ENCODE measurements at places on chromosomes 4 and X.

- DNase-seq, result no peak
These were observed 7.8 kb upstream of the MXD4 start for GRCh38 chr4:2269618-2270163.

GRCh38 chr4:166017804-166018203 is 144.8 kb downstream of the TLL1 start:
- DNase-seq, result no peak

DNA sequence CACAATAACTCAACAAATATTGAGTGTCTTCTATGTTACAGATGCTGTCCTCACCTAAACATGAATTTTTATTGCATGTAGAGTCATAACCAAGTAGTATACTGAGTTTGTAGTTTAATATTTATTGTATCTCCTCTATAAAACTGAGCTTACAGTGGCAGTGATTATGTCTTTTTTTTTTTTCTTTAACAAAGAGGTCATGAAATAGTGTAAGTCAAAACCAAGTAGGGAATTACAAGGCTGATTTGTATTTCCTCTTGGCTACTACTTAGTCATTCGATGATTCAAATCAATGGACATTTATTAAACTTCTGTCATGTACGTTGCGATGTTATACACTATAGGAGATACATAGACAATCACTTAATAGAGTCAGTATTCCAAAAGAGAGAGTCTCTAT is 48.4 kb downstream of the IL15 start:
- no peak for DNase-seq

GRCh38 chrX:64976673-64977040 is 407 bp upstream of the ZC4H2 start:
- no peak for DNase-seq

DNA sequence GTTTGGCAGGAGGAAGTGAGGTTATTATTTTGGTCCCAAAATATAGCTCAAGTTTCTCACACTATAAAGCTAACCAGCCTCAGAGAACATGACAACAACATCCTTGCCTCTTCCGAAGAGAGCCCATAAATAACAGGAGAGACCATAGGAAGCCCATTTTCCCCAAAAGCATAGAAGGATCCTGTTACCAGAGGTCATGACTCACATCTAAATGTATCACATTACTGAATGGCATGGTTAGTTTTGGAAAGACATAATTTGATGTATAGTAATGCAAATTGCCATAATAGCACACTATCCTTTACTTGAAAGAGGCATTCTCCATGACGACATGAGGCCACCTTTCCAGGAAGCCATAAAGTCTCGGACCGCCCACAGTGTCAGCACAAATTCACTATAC is 238.8 kb upstream of the GRIA3 start:
- DNase-seq, result no peak

DNA sequence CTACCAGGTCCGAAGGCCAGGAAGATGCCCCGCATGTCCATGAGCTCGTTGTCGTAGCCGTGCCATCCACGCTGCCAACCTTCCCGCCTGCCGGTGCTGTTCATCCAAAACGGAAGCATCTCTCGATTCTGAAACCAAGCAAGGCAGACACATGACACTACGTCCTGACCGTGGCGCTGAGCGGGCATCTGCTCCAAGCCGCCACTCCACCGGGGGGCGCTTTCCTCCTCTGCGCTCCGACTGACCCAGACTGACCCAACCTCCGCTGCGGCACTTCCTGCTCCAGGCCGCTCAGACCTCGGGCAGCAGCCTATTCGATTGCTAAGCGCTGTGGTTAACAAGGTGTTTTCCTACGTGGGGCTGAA is 120.5 kb downstream of the ENPP6 start:
- no peak for DNase-seq

DNA sequence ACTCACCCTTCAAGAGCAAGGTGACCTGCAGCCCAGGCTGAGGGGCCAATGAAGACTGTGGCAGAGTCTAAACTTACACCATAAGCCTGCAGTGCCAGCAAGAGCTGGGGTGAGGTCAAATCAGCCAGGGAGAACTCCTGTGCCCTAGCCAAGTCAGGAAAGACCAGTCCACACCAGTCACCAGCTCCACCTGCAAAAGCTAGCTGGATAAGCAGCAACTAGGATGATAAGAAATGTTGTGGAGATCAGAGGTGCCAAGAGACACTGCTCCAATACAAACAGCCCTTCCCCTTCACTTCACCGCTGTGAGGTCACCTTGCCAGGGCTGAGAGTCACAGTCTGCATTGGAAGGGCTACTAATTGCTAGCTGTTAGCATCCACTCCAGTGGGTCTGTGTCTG is 31.3 kb downstream of the NIPAL1 start:
- DNase-seq, result no peak

DNA sequence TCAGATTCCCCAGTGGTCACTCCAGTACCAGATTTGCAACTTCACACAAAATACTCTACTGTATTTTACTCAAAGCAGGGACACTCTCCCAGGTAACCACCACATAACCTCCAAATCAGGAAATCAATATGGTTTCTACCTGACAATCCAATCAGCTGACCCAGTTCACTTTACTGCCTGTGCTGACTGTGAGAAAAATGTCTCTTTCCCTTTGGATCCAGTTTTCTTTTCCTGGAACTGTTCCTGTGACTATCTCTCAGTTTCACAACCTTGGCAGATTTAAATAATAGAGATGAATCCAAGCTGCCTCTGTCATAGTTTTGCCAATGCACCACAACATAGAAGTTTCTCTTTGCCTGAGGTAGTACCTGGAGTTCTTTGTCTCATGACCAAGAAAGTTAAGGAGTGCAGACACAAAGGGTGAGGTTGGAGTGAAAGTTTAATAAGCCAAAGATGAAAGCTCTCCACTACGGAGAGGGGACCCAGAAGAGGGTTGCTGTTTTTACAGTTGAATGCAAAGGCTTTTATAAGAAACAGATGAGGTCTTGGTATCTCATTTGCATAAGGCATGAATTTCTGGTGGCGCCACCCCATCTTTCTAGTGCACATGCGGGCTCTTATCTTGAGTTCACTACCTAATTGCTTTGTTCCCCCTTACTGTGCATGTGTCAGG is 29.7 kb upstream of the IL9R start:
- DNase-seq, result no peak

- DNase-seq, result no peak
These were observed 93.0 kb downstream of the CENPC start for GRCh38 chr4:67452100-67452845.

DNA sequence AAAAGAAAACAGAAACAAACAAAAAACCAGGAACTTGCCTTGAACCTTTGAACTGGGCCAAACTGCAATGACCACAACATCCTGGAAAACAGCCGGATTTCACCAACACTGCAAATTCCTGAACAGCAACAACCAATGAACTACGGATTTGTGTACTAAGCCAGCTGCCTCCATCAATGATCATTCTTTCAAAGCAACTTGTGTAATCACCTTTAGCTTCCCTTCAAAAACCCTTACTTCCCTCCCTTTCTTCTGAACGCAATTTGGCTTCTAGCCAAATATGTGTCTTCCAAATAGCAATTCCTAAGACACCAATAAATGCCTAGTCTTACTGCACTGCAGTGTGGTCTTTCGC is 98.5 kb upstream of the FAM47C start:
- DNase-seq, result no peak

- DNase-seq, result no peak
These were observed 20.8 kb downstream of the CLCN4 start for GRCh38 chrX:10177601-10178000.

GRCh38 chr4:89954906-89955695 is 60.4 kb downstream of the MMRN1 start:
- DNase-seq, result no peak

DNA sequence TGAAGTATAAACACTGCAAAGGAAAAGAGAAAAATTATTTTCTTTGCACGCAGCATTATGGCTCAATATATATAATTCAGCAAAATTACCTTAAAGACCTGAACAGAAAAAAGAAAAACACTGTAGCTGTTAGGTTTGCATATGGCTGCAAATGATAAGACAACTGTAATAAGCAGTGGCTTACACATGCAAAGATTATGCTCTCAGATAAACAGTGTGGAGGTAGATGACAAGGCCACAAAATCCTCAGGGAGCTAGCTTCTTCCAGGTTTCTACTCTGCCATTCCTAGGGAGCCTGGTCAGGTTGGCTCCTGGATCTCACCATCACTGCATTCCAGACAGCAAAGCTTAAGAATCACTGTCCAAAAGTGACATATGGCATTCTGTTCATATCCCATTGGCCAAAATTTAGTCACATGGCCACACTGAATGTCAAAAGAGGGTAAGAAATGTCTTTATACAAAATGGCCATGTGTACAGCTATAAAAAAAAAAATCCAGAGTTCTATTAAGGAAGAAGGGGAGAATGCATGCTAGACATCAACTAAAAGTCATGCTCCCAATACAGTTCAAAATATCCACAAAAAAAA is 195.2 kb upstream of the SLC7A11 start:
- no peak for DNase-seq

DNA sequence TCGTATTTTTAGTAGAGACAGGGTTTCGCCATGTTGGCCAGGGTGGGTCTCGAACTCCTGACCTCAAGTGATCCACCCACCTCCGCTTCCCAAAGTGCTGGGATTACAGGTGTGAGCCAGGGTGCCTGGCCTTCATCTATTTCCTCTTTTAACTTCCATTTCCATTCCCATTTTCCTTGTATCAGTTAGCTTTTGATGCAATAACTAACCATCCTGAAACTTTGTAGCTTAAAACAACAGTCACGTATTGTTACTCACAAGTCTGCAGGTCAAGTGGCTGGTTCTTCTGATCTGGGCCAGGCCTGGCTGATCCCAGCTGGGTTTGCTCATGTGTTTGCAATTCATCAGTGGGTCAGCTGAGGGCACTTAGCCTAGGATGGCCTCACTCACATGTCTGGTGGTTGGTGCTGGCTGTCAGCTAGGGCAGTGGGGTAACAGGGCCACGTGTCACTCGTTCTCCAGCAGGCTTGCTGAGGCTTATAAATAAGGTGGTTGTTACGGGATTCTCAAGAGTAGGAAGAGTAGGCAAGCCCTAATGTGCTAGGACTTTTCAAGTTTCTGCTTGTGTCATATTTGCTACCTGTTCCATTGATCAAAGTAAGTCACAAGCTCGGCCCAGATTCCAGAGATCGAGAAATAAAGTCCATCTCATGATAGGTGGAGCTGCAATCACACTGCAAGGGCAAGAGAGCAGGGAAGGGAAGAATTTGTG is 88.2 kb downstream of the SOWAHB start:
- DNase-seq, result no peak

DNA sequence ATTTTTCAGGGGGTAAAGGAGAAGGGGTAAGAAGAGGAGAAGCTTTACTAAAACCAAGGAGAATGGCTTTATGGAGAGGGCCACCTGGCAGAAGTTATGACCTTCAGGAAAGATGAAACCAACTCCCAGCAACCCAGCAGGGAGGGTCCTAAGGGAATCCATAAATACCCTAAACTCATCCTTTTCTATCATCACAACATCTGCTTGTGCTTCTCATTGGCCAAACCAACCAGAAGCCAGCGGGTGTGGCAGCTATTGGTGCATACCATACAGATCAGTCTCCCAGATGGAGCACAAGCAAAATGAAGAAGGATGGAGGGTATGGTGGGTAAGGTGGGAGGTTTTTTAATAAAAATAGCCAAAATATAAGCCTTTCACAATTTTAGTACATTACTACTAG is 58.5 kb upstream of the ARSJ start:
- DNase-seq, result no peak

DNA sequence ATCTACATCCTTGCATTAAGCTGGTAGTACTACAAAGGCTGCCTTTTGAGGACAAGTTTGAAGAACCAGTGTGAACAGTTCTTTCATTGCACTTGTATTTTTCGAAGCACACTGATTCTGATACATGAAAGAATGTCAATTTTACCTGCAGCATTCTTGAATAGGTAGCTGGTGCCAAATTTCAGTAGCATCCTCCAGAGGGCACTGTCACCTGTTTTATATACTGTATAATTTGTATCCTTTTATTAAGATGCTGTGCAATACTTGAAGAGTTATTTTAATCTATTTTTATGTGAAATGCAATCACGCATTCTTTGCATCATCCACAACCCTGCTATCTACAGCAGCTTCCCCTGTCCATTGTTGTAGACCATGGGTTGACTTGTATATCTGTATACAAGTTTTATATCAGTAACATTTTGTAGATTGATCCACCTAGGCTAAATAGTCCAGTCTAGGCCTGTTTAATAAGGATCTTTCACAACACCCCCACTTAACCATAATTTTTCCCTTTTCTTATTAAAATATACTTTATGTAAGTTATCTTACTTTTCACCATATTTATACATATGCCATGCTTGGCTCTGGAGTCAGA is 325.7 kb downstream of the PCDH7 start:
- DNase-seq, result no peak

DNA sequence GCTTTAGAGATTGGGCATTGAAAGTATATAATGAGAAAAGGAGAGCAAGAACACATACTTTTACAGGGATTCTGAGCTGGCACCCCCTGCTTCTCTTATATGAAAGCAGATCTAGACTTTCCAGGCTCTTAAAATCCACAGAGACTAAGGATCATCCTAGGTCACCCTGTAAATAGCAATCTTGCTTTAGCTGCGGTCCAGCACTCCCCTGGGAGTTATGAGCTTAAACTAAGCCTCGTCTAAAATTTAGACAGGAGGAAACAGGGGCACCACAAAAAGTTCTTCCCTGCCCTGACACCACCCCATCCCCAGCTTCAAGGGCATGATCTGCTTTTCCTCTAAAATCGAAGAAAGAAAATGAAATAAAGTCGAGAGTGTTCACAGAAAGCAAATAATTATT is 143.3 kb upstream of the KCNIP4 start:
- no peak for DNase-seq

DNA sequence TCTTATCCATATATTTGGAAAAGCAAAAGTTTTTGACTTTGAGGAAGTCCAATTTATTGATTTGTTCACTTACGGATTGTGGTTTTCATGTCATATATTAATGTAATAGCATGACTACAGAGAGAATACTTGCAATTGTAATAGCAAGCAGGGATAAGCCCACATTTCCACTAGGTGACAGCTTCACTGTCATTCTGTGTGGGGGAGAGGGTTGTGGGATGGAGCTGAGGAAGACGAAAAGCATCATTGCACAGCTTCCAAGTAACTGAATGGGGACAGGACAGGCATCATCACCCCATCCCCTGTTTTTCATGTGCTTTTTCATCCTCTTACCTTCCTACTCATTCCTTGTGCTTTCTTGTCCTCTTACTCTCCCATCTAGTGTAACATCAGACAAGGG is 31.4 kb downstream of the BEX3 start:
- no peak for DNase-seq

DNA sequence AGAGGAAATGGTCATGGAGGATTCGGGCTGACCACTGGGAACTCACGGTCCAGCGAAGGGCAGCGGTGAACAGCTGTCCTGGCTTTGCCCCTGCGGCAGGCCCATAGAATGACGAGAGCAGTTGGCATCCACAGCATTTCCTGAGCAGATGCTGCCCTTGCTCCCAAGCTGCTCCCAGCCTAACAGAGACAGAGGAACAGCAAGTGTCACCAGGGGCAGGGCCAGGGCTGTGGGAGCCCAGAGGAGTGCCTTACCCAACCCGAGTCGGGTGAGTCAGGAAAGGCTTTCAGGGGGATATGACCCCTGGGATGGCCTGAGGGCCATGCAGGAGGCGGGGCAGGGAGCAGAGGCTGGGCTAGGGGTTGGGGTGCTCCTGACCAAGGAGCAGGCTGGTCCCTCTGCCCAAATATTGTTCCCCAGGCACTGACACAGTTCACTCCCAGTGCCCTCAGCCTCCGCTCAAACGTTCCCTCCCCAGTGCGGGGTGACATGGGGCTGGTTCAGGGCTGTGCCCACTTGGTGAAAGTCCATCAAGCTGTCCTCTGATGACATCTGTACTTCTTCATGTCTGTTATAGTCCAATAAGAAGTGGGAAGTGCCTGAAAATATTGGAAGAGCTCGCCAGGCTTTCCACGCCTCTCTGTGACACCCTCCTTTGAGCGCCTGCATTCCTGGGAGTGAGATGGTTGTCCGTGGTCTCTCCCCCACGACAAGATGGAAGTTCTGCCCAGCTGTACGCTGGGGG is 64.7 kb upstream of the GPR78 start:
- no peak for DNase-seq
